ENCODE measurements at places on chromosomes 6 and 20. TPM values are rescaled to one million over a fixed set of nuclear protein-coding genes. Genes with fewer than 3 reads are reported as not detected.

CRYBG1 gene
- total RNA-seq, result 35.1 TPM

GSTA1 gene
- 7.1 TPM for total RNA-seq

FAM217A gene
- not detected for total RNA-seq

ZKSCAN8 gene
- 16.2 TPM for total RNA-seq

KCNS1 gene
- 0.69 TPM for total RNA-seq

SOX18 gene
- total RNA-seq, result 22.6 TPM

TTK gene
- total RNA-seq, result 1.8 TPM

KCNG1 gene
- not detected for total RNA-seq

DNA sequence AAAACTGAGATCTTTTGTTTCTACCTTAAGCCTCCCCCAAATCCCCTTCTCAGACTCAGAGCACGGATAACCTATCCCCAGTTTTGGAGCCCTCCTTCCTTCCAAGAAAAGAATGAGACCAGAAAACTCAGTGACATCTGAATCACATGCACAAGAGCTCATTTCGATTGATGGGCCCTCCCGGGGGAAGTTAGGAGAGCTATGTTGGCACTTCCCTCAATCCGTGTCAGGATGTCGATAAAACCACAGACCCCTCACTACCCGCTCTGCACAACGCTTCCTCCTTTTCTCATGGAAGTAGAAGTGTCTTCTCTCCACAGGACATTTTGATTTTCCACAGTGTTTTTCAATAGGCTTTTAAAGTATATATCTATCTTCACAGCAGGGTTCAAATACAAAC lies 332.4 kb downstream of the HACE1 start:
- H3K27ac ChIP-seq, result no peak overlapping the region
- H3K27me3 ChIP-seq, result no peaks in the 10 kb centered on the region

GRCh38 chr20:10555865-10556308 lies 117.9 kb downstream of the JAG1 start:
- H3K4me1 ChIP-seq, result no peaks in the 10 kb centered on the region
- no peaks in the 10 kb centered on the region for H3K27me3 ChIP-seq
- no peak overlapping the region for H3K27ac ChIP-seq
- no peak overlapping the region for H3K4me3 ChIP-seq
- no peaks in the 10 kb centered on the region for H3K36me3 ChIP-seq
- DNase-seq, result no peak

DNA sequence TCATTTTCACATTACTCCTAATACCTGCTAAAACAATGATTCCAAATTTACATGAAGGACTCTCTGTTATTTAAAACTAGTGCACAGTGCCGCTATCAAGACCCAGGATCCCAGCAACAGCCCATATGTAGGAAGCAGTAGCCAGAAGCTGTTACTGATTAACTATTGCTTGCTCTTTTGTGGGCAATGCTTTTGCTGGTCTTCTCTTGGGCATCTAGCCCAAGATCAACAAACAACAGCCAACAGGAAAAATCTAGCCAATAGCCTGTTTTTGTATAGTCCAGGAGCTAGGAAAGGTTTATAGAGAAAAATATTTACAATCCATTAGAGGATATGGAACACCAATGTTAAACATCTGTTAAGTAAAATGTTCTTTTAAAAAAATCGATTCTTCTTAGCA lies 22.1 kb upstream of the TENT5A start:
- no peaks in the 10 kb centered on the region for H3K27me3 ChIP-seq
- no peak overlapping the region for H3K27ac ChIP-seq
- no peaks in the 10 kb centered on the region for H3K36me3 ChIP-seq
- DNase-seq, result no peak
- H3K4me1 ChIP-seq, result no peaks in the 10 kb centered on the region

- peaks cover 2% of the 10 kb centered on the region for H3K4me1 ChIP-seq
- no peaks in the 10 kb centered on the region for H3K27me3 ChIP-seq
- H3K27ac ChIP-seq, result no peak overlapping the region
- H3K4me3 ChIP-seq, result no peak overlapping the region
These were observed 315.4 kb upstream of the CDYL start for GRCh38 chr6:4460586-4461475.

DNA sequence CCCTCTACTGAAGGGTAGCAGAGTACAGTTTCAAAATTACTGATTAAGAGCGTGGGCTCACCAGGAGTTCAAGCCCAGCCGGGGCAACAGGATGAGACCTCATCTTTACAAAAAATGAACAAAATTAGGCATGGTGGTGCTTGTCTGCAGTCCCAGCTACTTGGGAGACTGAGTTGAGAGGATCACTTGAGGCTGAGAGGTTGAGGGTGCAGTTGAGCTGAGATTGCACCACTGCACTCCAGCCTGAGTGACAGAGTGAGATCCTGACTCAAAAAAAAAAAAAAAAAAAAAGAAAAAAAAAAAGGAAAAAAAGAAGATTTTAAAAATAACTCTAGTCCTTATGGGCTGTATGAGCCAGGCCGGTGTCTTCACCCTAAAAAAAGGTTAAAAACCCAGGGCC lies 18.7 kb downstream of the PABPC1L start:
- H3K4me1 ChIP-seq, result no peaks in the 10 kb centered on the region
- no peak overlapping the region for H3K27ac ChIP-seq
- H3K27me3 ChIP-seq, result no peaks in the 10 kb centered on the region

- no peaks in the 10 kb centered on the region for H3K36me3 ChIP-seq
- H3K4me3 ChIP-seq, result no peak overlapping the region
- no peaks in the 10 kb centered on the region for H3K4me1 ChIP-seq
- H3K27me3 ChIP-seq, result no peaks in the 10 kb centered on the region
These were observed 394.5 kb upstream of the SLC35B3 start for GRCh38 chr6:8829796-8830195.

GRCh38 chr6:135675026-135675425 lies 176.5 kb upstream of the PDE7B start:
- no peak overlapping the region for H3K27ac ChIP-seq
- no peaks in the 10 kb centered on the region for H3K4me1 ChIP-seq
- H3K36me3 ChIP-seq, result no peaks in the 10 kb centered on the region
- DNase-seq, result no peak

DNA sequence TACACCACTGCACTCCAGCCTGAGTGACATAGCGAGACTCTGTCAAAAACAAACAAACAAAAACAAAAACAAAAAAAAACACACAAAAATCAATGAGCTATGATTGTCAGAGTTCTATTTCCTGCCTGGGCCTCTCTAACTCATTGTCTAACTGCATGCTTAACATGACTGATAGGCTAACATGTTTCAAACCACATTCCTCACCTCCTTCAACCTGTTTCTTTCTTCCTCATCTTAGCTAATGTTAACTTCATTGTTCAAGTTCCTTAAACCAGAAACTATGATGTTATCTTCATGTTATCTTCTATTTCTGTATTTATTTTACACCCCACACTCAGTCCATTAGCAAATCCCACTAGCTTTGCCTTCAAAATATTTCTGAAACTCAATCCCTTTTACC lies 41.5 kb downstream of the BEND6 start:
- H3K27me3 ChIP-seq, result no peaks in the 10 kb centered on the region
- H3K27ac ChIP-seq, result no peak overlapping the region
- DNase-seq, result no peak

- H3K27ac ChIP-seq, result no peak overlapping the region
- H3K27me3 ChIP-seq, result no peaks in the 10 kb centered on the region
- peak; percentile 57 for DNase-seq
- no peaks in the 10 kb centered on the region for H3K36me3 ChIP-seq
- no peak overlapping the region for H3K4me3 ChIP-seq
These were observed 48.5 kb downstream of the FNDC1 start for GRCh38 chr6:159217595-159218275.

Data from upper lobe of left lung (tissue), 6 donors.